ENCODE measurements at places on chromosomes 4 and X.

DNA sequence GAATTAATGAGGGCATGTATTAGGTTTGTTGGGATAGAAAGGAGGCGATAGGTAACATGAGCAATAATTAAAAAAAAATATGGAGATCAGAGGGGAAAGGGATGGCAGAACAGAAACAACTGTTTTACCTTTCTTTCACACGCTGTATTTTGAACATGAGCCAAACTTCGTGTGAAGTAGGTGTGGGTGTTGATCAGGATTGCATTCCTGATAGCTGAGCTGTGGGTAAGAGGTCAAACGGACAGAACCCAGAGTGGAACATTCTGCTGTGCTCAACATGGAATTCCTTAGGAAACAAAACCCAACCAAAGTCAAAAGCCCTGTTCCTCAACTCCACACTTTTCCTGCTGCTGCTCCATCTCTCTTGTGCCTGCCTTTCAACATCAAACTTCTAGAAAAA is 162.5 kb upstream of the CASK start:
- DNase-seq = no peak

GRCh38 chr4:138897811-138898226 is 117.8 kb upstream of the NOCT start:
- peak; percentile 94 for DNase-seq

GRCh38 chr4:79528241-79528706 is 120.2 kb upstream of the GK2 start:
- DNase-seq = no peak

GRCh38 chr4:169009286-169010124 is 550 bp downstream of the CBR4 start:
- DNase-seq = peak; percentile 38

DNA sequence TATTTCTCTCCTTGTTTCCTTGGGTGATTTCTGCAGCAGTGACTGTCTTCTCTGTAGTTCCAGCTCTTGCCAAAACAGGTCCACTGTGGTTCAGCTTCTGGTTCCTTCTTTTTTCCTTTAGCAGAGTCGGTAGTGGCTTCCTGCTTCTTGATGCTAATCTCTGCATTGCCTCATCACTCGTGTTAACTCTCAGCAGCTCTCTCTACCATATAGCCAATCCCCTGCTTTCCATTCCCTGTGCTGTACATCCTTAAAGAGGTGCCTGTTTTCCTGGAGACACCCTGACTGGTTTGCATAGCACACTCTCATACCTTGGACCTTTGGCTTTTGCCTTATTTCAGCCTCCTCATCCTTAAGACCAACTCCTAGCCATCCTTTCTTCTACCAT is 191.2 kb upstream of the LNX1 start:
- no peak for DNase-seq

DNA sequence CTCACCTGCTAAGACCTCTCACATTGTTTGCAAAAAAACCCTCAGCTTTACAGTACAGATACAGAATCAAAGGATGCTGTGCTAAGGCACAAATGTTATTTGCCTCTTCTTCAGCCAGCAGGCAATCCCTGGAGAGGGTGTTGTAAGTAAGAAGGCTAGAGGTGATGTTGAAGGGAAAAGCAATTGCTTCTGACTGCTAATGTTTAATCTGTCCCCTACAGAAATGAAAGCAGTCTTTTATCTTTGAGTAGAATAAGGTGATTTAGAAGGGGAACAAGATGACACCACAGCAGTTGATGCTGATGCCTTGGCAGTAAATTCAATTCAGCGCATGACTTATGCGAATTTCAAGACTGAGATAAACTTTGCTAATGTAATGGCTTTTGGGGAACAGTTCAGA is 1064.8 kb upstream of the IGFBP7 start:
- DNase-seq = no peak

DNA sequence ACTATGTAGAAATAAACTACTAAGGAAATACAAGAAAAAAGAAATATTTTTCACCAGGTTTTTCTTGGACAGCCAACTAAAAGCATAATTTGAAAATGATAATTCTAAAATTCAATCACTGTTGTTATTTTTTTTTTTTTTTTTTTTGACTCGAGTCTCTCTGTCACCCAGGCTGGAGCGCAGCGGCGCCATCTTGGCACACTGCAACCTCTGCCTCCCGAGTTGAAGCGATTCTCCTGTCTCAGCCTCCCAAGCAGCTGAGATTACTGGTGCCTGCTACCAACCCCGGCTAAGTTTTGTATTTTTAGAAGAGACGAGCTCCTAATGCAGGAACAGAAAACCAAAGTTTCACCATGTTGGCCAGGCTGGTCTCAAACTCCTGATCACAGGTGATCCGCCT is 122.3 kb upstream of the UGT8 start:
- no peak for DNase-seq

DNA sequence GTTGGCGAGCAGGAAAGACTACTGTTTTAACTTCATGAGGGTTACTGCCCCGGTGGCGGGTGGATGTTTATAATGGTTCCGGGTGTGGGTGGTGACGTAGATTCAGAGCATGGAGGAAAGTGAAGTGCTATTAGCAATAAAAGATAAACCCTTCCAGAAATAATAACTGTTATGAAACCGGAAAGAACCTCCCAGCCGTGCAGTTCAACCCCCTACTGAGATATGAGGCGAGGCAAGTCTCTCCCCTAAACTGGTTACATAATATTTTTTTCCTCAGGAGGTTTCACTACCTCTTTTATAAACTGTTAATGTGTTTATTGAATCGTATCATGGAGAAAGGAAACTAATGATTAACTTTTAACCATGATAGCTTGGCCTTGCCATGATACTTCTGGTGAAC is 33.9 kb upstream of the STIM2 start:
- no peak for DNase-seq

DNA sequence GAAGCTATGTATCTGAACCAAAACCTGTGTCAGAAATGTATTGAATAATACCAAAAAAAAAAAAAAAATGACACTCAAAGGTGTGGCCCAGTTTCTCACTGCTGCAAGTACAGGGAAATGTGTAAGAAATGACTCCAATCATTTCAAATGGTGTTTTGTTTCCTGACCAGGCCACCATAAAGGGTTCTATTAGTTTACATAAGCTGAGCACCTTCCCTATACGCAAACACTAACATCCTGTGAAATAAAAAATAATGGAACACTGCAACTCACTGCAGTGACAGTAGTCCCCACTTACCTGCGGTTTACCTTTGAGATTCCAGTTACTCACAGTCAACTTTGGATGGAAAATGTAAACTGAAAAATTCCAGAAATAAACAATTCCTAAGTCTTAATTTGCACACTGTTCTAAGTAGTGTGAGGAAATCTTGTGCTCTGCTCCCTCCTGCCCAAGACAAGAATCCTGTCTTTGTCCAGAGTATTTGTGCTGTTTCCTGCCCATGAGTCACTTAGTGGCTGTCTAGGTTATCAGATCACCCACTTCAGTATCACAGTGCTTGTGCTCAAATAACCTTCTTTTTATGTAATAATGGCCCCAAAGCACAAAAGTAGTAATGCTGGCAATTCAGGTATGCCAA is 265.3 kb downstream of the RCHY1 start:
- peak; percentile 67 for DNase-seq

GRCh38 chrX:106730401-106730800 is 3.9 kb downstream of the RNF128 start:
- peak; percentile 23 for DNase-seq

- DNase-seq = no peak
Observed at GRCh38 chr4:55023030-55023429, 102.4 kb downstream of the KDR start.

DNA sequence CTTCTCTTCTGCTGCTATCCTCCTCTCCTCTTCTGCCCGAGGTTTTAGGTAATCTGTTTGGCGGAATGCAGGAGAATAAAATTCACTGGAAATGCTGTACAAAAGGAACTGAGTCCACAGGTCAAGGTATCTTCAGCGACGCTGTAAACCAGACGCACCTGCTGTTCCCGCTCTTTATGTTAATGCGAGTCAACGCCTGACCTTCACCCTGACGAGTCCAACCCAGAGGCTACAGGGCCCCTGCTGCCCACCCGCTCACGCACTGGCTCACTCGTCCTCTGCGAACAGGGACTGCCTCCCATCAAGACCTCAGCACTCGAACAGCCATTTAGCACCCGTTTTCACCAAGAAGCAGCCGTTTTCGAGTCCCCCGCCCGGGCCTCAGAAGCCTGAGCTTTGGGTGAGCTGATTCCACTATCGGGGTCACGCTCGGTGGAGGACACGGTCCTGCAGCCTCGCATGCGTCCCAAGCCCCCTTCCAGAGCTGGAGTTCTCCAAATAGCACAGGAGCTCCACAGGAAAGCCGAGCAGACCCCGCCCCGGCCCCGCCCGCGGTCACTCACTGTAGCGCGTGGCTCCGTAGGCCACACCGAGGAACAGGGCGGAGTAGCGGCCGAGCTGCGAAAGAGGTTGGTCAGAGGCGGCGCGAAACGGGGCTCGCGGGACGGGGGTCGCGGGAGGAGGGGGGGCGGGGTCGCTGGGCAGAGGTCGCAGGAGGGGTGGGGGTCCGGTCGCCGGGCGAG is 556 bp downstream of the ATP5ME start:
- DNase-seq = peak; percentile 33

- peak; percentile 56 for DNase-seq
Observed at GRCh38 chr4:73729534-73730165, 10.7 kb upstream of the CXCL8 start.

GRCh38 chrX:34140816-34141215 is 8.7 kb upstream of the FAM47A start:
- DNase-seq = no peak

DNA sequence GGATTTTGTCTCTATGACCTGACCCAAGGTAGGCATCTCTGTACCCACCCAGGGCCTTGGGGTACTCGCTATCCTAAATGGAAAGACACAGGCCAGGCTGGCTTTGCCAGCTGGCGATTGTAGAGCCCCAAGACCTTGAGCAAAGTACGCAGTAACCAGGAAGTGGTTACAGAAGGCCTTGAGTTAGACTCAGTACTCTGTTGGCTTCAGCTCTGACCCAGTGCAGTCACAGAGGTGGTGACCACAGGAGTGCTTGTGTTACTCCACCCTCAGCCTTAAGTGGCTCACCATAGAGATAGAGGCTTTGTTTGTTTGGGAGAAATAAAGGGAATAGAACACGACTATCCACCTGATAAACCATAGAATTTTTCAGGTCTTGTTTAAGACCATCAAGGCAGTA is 880.5 kb upstream of the POU3F4 start:
- no peak for DNase-seq

- DNase-seq = no peak
Observed at GRCh38 chr4:66681962-66682361, 863.3 kb downstream of the CENPC start.

DNA sequence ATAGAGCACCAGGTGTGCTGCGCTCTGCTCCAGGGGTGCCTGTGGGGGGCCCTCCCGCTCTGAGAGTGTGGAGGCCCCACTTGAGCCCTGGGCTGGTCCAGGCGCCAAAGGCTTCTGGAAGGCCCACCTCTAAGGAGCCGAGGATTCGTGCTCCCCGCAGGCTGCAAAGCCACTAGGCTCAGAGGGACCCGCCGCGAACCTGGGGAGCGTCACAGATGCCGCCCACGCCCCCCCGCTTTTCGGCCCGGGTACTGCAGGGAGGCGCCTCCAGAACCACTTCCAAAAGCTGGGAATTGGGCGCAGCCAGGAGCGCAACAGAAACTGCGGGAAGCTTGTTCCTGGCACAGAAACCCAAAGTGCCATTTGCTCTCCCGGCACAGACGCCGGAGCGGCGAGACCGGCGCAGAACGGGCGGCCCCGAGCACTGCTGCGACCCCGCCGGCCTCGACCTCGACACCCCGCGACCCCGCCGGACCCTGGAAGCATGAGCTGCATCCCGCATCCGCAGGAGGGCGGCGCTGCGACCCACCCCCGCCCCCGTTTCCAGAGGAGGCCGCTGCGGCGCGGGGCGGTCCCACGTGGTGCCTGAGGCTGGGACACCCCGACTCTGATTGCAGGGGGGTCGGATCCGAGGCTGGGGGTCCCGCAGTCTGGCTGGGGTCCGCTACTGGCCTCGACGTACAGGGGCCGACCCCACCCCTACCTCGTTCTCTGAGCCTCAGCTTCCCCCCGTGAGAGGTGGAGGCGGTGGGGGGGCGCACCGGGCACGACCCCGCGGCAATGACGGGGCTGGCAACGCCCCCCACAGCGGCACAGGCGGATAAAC is 30.8 kb downstream of the CPLX1 start:
- no peak for DNase-seq

DNA sequence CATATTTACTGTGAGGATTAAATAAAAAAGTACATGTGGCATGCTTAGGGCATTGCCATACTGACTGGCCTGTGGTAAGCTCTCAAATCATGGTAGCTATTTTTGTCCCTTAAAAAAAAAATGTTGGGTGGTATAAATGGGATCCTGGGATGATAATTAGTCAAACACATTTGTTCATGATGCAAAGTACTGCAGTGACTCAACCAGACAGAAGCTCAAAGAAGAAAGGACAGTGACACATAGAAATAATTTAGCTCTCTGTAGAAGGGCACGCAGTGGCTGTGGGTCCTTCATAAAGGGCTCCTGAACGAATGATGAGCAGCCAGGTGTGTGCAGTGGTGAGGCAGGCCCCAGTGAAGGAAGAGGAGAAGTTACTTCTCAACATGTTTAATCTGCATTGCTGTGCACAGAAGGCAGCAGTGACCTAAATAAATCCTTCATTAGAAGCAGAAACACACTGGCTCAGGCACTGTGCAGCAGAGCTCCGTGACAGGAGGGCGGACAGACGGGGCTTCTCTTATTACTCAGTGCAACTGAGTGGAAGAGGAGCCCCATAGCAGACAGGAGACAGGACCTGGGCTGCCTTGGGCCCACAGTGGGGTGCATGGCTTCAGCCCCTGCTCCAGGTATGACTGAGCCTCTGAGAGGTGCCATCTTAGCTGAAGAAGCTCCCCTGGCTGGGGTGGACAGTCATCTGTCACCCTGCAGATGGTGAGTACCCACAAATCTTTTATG is 20.3 kb downstream of the HS3ST1 start:
- no peak for DNase-seq

DNA sequence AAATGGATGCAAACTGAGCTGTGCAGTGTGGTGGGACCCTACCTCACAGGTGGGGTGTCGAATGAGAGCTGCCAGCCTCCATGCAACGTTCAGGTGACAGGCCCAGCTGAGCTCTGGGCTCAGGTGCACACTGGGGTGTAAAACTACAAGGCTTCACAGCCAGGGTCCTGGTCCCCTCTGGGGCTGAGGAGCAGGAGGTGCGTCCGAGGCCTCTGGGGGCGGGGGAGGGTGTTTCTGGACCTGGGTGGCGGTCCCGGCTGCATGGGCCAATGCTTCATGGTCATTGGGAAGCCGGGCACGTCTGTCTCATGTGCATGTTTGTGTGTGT is 26.5 kb upstream of the SORCS2 start:
- no peak for DNase-seq

- DNase-seq = peak; percentile 58
Observed at GRCh38 chr4:180557950-180558349, 1685.3 kb upstream of the TENM3 start.
